ENCODE measurements at places on chromosomes 7 and 10. TPM values are rescaled to one million over a fixed set of nuclear protein-coding genes. Genes with fewer than 3 reads are reported as not detected.

Gene FAM13C
- total RNA-seq, result 8.5 TPM

Gene ITPRID1
- not detected for total RNA-seq

Gene PRPF18
- 17.1 TPM for total RNA-seq

Gene CYP3A5
- total RNA-seq, result not detected

Gene NODAL
- total RNA-seq, result not detected

Gene HOXA1
- not detected for total RNA-seq

Gene GNG11
- total RNA-seq, result 13.2 TPM

Gene OR2A5
- total RNA-seq, result not detected
